ENCODE measurements at places on chromosomes 7 and 10.

GRCh38 chr7:50304911-50305582, 531 bp downstream of the IKZF1 start:
- no peak for DNase-seq

DNA sequence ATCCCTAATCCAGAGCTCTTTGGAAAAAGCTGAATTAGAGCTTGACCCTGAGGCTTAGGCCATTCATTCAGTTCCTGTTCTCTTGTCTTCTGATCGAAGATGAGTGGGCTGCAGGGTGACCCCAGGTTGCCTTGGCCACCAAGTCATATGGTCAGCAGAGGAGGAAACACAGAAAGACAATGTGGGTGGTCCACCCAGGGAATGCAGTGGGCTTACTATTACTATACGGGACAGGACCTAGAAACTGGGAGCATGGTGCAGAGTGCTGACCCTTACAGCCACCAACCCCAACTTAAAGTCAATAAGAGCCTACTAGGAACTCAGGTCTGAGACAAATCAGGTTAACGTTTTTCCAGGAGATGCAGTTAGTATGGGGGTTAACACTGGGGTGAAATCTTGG, 200.5 kb downstream of the HERPUD2 start:
- no peak for DNase-seq

DNA sequence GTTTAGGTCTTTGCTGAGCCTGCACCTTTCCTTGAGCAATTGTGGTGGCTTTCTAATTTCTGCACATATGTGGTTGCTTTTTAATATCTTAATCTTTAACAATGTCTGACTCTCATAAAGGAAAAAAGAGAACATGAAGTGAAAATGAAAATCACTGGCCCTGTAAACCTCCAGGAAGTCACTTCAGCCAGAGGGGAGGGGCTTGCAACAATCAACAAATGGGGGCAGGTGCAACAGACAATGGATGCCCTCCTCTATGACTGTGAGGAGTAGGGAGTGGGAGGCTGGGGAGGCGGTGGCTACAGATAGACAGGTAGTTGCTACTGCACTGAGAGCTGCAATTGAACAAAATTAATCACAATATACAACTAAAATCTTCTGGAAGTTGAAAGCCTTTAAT, 1377.4 kb downstream of the XPNPEP1 start:
- DNase-seq: no peak

GRCh38 chr7:67484244-67484751, 487.7 kb downstream of the TYW1 start:
- peak; percentile 55 for DNase-seq

DNA sequence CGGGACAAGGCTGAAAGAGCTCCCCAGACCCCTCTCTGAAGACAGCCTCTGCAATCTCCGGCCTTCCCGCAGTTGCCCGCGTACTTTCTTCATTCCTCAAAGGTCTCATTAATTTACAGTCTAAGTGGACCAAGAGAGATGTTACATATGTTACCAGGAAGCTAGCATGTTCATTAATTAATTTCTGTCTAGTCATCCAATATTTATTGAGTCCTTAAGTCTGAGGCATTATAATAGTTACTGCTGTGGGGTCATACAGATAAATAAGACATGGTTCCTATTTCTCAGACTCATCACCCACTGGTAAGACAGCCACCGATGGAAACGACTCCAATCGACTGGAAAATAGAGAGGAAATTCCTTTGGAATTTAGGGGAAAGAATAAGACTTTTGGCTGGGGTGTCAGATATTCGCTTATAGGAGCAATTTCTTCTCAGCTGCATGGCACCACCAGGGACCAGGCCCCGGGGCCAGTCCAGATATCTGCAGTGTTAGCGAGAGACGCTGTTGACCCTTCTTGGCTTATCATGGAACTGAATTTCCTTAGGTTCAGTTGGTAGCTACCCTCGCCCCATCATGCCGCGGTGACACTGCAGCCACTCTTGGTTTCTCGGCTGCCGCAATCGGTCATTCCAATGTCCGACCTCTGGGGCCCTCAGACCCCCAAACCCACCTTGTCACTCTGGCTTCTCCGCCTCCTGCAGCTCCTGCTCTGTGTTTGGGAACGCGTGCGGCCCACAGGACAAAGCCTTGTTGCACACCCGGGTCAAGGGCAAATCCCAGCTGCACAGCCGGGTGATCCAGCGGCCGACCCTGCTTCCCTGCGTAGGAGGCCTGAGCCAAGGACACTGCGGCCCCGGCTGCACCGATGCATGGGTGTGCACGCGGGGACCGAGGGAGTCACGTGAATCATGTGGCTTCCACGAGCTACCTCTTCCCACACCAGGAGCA, 383.2 kb downstream of the DNAJB6 start:
- DNase-seq: no peak

- DNase-seq: no peak
Observed at GRCh38 chr10:128908099-128908498, 558.9 kb upstream of the MGMT start.

- no peak for DNase-seq
Observed at GRCh38 chr10:69051303-69051702, 36.6 kb upstream of the SRGN start.

GRCh38 chr7:87480386-87480785, 4.9 kb upstream of the ABCB4 start:
- DNase-seq: no peak

GRCh38 chr7:26533217-26533616, 241.6 kb downstream of the SNX10 start:
- no peak for DNase-seq

DNA sequence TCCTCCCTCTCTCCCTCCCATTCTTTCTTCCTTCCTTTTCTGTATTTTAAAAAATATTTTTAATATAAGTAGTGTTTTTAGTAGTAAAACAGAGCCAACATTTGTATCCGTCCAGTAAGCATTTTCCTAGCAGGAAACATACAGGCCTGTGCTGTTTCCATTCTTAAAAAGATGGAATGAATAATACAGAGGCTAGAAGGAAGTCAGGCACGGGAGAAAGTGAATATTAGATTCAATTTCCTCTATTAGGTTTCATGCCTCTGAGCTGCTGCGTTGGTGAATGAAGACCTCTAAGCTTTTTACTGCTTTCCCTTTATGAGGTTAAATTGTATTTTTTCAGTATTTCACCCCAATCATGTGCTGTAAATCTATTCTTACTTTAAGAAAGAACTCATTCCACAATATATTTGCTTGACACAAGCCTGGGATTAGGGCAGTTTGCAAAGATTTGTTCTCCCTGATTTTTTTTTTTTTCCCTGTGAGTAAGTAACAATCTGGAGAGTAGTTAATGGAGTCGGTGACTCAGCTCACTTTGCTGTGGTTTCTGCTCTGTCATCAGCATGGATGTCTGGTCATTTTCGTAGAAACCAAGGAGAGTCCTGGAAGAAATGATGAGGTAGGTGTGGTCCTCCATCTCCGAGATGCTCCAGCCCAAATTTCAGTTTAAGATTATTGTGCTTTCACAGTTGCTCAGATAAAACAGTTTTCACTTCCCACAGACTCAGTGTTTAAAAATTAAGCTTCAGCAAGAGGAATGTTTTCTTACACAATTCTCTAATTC, 76.1 kb upstream of the PITRM1 start:
- DNase-seq: peak; percentile 81

GRCh38 chr7:80312139-80312661, 177.6 kb downstream of the GNAI1 start:
- no peak for DNase-seq

- DNase-seq: no peak
Observed at GRCh38 chr10:4867520-4868356, 41.7 kb downstream of the AKR1E2 start.

- DNase-seq: no peak
Observed at GRCh38 chr7:88344956-88345832, 38.5 kb upstream of the STEAP4 start.

DNA sequence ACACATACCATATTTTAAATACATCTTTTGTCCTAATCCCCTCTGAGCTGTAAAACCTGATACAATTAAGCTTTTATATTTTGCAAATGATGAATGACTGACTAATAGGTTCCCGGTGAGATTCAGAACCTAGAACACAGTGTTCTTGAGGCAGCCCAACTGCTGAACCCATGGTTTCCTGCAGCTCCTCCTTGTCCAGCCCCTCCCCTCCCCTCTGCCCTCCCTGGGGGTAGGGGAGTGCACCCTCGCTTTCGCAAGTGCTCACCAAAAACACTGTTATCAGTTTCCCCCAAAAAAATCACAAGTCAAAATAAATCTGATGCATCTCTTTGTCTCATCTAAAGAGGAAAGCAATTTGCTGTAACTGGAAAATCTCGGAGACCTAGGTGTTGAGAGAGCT, 602.8 kb downstream of the KCNMA1 start:
- peak; percentile 22 for DNase-seq
